Smooth muscle cell of the brain vasculature (primary cell): ENCODE measurements at places on chromosomes 4 and X.
A peak's percentile ranks its signal among the peaks of the same experiment; 100 is the strongest.

DNA sequence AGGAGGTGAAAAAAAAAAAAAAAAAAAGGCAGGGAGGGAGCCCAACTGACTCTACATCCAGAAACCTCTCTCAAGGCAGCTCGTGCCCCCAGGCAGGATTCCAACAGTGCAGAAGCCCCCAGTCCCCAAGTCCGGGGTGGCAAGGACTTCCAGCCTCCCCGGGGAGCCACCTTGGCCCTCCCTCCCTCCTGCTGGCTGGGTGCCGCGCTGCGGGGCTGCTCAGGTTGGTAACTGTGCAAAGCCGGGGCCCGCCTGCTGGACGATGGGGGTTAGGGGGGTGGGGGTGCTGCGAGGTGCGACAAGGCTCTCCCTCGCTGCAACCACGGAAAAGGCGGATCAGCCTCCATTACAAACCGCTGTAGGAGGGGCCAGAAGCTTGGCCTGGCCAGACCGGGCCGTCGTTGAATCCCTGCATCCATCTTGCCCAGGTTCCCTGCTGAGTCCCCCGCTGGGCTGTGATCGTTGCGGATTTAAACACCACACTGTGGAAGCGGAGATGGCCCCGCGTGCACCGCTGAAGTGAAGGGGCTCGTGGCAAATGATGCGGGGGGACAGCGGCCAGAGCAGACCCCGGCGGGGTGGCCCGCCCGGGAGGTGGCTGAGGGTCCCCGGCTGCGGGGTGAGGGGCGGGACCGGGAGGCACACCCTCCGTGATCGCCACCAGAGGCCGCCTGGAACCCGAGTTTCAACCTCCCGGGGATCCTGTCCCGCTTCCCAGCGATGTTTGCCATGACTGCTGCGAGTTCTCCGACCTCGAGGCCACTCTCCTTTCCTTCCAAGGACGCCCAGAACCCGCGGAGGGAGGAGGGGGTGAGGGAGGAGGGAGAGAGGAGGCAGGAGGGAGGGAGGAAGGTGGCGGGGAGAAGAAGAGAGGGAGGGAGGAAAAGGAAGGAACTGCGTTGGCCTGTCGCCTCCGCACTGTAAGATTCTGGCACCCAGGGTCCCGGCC, 58.0 kb upstream of the DDX3X start:
- no peak for DNase-seq

GRCh38 chrX:45815441-45815840, 614.8 kb upstream of the DIPK2B start:
- DNase-seq = no peak

DNA sequence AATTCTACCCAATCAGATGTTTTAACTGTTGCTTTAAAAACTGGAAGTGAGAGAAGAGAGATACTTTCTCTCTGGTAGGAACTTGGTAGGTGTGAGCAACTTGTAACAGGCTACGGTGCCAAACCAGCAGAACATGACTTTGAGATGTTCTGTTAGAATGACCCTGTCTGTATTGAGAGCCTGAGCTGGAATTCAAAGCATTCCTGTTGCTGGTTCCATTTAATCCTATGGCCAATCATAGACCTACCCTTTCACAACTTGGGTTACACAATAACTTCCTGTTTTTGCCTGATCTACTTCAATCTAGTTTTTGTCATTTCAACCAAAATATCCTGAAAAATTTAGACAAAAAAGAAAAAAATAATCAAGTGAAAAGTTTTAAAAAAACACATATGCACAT, 1.7 kb upstream of the PRRG1 start:
- no peak for DNase-seq

DNA sequence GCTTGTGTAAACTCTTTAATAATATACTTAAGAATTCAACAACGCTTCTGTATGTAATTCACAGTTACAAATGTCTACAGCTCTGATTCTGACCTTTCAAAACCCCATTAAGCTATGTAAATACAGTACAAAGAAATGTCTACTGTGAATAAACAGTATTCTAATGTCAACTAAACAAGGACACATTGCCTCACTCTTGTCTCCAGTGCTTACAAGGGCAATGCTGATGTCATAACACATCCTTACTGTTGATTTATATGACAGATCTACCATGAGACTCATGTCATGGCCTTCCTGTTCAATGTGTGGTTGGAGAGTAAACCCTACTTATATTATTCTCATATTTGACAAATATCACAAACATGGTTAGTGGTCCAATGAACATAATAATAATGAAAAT, 256.1 kb upstream of the ADGRL3 start:
- no peak for DNase-seq

- peak; percentile 23 for DNase-seq
Measured at GRCh38 chr4:118729287-118730286, 44.4 kb downstream of the METTL14 start.

GRCh38 chr4:185534866-185535611, at the start of gene PDLIM3:
TSS of gene PDLIM3 (minus strand) at chr4:185535507. CDS start at chr4:185535434, 73 bp downstream.
- DNase-seq = no peak

DNA sequence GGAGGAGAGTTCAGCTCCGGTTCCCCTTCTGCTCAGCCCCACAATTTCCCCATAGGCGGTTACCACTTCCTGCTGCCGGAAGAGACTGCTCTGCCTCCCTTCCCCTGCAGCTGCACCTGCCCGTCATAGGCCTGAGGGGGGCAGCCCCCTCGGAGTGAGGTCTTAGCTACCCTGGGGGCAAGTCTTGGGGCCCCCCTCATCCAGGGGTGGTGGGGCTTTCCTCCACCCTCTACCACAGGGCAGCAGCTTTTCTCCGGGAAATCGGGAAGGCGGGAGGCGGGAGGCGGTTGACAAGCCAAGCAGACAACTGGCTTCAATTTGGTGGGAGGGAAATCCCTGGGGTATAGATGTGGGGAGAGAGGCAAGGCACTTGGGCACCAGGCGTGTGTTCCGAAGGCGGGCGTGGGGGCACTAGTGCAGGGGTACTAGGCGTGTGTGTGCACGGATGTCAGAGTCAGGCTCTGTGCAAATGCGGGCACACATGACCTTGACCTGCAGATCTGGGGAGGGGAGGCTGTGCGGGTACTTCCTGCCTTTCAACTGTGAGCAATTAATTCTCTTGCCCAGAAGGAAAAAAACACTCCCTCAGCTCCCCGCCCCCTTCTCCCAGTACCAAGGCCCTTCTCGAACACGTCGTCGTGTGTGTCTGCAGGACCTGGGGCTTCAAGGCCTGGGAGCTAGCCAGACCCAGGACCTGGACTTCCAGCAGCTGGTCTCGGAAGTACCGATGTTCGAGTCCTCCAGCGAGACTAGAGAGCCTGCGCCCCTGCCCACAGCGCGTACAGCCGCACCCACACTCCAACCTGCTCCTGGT, 1.0 kb upstream of the ARHGAP4 start:
- DNase-seq = no peak

- no peak for DNase-seq
Measured at GRCh38 chr4:153335665-153336064, 8.8 kb upstream of the MND1 start.

- DNase-seq = no peak
Measured at GRCh38 chr4:183436417-183436816, 8.0 kb upstream of the CDKN2AIP start.

DNA sequence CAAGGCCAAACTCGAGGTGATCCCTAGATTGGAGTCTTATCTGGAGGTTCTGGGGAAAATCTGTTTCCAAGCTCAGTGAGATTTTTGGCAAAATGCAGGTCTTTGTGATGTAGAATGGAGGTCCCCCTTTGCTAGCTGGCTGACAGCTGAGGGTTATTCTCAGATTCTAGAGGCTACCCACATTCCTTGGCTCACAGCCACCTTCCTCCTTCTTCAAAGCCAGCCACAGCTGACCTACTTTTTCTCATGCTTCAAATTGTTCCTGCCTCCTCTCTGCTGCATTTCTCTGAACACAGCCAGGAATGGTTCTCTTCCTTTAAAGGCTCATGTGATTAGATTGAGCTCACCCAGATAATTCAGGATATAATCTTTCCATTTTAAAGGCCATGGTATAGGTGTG, 86.9 kb downstream of the VCX3A start:
- no peak for DNase-seq

DNA sequence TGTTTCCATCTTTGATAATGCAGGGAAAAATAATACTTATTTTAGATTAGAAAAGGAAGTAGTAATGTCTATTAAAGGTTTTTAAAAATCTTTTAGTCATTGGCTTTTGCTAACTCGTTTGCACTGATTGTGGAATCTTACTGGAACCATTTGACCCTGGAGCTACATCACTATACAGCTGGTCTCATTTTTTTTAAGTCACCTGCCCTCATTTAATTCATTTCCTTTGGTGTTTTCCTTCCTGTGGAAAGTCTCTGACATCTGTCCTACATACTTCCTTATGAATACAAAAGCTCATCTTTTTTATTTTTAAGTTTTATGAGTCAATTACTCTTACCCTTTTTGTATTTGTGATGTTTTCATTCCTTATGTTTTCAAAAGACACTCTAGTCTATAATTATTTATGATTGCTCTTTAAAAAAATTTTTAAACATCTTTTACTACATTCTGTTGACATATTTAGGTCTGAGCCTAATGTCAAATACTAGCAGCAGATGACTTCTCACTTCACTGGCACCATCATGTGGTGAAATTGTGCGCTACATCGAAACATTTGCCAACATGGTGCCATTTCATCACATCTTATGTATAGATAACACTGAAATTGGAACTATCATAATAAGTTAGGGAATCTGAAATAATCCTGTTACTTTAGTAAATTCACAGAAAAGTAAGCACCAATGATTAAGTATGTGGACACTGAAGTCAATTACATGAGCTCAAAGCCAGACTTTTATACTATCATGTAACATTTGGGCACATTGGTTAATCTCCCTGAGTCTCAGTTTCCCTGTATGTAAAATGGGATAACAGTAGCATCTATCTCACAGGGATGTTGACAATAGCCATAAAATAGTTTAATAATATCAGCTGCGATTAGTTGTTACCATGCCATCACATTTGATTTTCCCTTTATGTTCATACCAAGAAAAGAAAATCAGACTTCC, 9.4 kb upstream of the MMAA start:
- peak; percentile 43 for DNase-seq

DNA sequence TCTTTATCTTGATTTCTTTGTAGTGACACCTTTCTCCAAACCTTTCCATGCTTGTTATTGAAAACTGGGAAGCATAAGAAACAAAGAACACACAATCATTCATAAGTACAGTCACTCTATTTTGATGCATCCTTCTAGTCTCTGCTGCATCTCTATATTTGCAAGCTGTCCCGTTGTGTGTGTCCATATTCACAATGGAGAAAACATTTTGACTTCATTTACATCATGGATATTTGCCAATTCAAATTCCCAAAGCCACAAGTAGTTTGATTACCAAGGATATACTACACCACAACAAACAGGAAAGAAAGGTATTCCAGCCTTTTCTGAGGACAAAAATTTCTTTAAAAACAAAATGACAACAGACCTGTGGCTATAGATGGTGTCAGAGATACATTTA, 673.8 kb downstream of the STIM2 start:
- DNase-seq = no peak

DNA sequence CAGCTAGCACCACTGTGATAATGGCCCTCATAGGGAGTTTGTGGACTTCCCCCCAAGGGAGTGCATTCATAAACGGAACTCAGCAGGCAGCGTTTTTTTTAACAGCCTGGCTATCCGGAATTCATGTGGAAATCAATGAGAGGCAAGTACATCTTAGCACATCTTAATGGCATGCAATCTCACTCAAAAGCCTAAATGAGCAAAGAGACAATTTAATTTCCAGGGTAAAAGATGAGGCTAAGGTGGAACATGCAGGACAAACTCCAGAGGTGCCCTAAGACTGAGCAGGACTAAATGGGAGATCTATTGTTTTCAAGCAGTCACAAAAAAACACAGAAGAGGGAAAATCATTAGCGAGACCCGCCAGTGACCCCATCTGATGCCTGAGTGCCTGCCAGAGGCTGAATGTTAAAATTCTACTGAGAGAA, 243.5 kb upstream of the KCNIP4 start:
- DNase-seq = no peak

DNA sequence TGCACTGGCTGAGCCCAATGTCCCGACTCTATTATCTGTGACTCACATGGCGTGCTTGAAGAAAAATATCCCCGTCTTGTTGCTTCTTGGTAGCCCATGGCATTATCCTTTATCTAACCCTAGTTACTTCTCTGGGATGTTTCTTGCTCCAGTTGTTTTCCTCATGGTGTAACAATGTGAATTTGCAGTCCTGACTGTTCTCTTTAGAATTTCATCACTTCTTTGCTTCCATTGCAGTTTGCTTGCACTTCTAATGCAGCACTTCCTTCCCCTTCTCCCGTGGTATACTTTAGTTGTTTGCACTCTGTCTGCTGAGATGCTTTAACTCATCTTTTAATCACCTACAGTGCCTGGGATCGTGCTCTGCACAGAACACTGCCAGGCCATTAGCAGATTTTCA, 126.9 kb downstream of the MAML3 start:
- DNase-seq = no peak

DNA sequence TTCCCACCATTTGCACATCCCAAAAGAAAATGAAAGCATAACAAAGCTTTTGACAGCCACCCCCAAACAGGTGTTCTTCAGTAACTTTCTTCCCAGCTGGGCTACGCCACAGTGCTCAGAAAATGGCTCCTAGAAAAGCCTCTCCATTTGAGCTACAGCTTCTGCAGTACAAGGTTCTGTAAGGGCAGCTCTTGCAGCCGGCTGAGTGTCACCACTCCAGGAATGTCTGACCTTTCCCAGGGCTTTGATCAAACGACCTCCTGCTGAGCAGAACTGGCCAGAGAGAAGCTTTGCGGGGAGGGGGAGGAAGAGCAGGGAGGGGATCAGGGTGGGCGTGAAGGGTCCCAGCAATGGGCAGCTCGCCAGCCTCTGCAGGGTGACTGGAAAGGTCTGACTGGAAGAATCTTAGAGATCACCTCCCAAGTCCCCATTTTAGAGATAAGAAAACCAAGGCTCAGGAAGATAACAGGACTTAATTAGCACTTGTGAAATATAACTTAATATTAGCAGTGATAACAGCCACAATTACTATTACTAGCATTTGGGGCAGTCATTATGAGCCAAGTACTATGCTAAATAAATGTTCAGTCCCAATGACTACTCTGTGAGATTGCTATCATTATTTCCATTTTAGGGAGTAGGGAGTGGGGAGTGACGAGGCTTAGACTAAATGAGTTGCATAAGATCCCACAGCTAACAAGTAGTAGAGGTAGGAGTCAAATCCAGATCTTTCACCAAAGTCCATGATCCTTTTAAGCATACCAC, 51.1 kb downstream of the LEF1 start:
- no peak for DNase-seq

- no peak for DNase-seq
Measured at GRCh38 chrX:13364230-13364857, 44.5 kb upstream of the ATXN3L start.
